ENCODE measurements at places on chromosomes 3 and 15.

DNA sequence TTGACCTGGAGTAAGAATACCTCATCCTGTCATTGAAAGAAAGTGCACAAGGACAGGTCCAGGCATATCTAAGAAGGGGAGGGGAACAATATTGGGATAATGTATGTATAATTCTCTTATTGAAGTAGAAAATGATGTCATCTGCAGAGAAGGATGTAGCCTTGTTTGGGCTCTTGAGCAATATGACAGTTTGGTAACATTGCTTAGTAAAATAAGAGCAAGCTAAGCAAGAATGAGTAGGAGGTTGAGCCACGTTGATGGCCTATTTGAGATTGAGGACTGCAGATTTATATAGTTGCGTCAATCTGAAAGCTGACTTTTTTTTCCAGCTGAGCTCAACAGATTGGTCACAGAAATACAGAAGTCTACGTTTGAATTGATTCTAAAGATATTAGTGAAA, 145.2 kb downstream of the FILIP1L start:
- DNase-seq = no peak

DNA sequence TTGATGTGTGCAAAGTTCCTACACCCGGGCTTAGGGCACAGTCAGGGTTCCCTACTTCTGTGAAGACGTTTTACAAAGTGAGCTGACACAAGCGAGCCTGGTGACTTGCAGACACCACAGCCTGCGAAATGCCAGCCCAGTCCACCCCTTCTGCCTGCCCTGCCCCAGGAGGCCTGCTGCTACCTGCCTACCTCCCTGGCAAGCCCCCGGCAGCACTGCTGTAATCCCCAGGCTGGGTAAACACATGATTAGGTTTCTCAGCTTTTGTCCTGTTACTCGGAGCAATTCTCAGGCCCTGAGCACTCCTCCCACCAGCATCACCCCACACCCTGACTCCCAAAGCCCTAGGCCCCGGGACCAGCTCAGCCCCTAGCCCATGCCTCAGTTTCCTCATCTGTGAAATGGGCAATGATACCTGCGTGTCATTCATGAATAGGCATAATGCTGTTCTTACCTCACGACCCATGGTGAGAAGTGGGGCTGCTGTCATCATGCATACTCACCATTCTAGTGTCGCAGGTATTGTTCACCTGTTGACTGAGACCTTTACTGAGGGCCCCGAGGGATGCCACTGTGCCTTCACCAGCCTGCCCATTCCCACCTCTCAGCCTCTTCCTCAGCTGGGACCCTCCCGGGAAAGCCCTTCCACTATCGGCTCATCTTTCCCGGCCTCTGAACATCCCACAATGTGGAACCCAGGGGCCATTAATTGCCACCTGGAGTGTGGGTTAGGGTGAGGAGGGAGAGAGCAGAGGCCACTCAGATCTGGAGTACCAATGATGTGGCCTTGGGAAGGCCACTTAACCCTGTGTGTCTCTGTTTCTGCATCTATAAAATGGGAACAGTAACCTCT, 31.5 kb upstream of the SLC6A6 start:
- DNase-seq = no peak

GRCh38 chr15:42348083-42348482, 11.2 kb upstream of the CAPN3 start:
- DNase-seq = no peak

DNA sequence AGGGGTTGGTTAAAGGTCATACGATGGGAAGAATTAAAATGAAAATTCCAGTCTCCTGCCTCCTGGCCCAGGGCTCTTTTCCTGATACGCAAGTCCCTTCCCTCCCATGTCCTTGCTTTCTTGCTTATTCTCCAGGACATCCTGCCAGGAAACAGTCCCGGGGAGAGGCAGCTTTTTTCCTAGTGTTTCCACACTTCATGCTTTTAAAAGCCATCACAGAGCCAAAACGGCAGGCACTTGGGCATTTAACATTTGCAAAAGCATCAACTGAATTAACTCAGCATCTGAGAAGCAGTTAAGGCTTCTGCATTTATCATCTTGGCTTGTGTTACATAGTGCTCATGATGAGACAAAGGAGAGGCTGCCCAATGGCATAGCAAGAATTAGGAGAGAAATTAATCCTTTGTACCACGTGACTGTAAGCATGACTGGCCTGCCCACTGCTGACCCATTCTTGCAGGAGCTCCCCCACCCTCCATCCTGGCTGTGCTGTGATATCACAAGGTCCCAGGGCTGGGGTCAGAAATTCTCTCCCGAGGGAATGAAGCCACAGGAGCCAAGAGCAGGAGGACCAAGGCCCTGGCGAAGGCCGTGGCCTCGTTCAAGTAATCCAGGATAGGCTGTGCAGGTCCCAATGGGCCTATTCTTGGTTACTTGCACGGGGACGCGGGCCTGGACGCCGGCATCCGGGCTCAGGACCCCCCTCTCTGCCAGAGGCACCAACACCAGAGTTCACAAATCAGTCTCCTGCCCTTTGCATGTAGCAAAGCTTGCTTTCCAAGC, 21.6 kb upstream of the VILL start:
- no peak for DNase-seq

DNA sequence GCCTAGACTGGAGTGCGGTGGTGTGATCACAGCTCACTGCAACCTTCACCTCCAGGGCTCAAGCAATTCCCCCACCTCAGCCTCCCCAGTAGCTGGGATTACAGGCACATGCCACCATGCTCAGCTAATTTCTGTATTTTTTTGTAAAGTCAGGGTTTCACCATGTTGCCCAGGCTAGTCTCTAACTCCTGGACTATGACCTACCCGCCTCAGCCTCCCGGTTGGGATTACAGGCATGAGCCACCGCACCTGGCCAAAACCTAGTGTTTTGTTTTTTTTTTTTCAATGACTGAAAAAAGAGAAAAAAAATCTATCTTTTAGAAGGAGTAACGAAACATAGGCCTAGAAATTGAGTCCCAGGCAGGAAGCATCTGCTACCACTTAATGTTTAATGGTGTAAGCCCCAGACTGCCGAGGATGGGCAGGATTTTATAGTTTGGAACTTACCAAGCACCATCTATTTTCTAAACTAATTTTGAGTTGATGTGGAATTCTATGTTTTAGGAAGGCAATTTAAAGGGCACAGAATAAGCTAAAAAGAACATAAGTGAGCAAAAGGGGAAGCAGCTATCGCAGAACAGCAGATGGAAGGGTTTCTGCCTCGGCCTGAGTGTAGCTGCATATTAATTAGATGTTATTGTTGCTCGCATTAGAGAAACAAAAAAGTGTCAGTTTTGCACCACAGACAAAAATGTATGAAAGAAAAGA, 24.2 kb upstream of the CA12 start:
- DNase-seq = no peak
